ENCODE measurements at places on chromosomes 12 and 14.

DNA sequence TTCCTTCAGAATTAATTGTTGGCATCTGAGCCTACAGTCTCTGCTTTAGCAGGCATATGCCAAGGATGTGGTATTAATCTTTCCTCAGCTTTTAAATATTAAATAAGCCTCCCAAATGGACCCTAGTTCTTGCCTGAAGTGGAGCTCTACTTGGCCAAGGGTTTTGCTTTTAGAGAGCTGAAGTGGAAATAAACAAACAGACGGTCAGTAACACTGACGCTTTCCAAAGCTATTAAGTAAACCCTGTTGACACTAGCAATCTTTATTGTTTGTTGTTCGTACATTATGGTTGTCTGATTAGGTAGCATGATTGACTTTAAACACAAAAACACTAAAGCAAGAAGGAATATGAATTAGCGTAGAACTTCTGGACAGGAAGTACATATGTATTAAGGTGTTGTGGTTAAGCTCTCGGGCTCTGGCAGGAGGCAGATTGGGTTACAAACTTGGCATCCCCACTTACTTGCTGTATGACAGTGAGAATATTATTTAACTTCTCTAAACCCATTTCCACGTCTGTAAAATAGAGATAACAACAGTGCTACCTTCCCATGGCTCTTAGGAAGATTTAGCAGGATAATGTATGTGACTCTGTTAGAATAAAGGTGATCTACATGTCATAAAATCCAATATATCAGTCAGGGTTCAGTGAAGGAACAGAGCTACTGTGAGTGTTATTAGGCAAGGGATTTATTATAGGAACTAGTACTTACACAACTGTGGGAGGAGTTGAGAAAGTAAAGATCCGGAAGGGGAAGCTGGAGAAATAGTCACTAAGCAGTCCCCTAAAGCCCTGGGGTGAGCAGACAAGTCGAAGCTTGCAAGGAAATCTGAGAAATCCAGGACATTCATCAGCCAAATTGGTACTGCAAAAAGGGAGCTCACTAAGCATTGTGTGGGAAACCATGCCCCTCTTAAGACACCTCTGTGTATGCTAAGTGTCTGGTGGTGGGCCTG is 92.2 kb upstream of the ATF7IP start:
- no peak for DNase-seq

DNA sequence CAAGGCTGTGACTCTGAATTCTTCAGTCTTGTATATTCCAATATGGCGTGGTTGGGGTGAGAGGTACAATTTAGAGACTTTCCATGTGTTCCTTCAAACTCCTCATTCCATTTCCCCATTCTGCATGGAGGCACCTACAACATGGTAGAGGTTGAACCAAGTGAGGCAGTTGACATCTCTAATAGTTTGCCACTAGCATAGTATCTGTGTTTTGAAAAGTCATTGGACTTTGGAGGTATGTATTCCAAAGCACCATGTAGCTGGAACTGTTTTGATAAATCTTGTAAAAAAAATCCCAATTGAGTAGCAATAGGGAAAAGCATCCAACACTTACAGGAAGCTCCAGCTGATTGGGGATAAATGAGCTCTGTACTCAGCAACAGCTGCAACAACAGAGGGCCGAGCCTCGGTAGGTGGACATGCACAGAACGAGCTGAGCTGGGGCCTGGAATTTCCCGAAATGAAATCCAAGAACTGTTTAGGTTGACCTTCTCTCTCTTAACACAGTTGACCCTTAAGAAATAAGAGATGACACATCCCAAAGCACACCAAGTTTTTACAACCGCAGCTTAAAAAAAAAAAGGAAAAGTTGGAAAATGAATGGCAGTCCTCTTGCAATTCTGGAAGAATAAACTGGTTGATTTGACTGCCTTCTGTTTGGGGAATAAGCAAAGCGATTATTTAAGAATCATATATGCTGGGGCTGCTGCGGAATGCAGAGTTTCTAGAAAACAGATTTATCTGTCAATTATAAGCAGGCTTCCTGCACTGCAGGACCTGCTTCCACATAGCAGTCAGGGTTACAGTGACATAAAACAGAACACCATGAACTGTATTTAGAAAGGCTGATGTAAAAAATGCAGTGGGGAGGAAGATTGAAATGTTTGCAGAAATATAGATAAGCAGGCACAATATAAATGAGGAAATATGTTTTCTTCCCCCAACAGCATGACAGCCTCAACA is 194.6 kb upstream of the KRR1 start:
- DNase-seq = no peak

- no peak for DNase-seq
These were observed 211.9 kb upstream of the TBX3 start for GRCh38 chr12:114895827-114896226.

DNA sequence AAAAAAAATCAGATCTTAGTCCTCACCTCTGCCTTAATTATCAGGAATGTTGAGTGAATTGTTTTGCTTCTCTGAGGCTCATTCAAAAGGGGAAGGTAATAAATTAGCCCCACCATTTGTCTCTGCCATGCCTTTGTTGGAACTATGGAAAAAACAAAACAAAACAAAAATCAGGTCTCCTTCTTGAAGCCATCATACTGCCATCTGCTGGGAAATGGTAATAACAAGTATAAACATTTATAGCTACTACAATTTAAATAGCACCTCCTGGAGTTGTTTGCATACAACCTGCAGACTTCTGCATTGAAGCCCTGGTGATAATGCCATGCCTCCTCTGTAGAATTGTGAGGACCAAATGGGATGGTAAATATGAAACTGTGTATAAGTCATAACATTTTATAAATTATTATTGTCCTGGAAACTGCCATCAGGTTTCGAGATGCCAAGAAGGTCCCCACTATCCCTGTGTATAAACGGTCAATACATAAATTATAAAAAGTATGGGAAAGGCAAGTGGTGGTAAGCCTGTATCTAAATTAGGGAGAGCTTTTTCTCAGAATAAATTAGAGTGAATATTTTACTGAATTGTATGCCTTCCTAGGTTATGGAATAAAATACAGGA is 87.2 kb upstream of the FGD4 start:
- peak; percentile 37 for DNase-seq

DNA sequence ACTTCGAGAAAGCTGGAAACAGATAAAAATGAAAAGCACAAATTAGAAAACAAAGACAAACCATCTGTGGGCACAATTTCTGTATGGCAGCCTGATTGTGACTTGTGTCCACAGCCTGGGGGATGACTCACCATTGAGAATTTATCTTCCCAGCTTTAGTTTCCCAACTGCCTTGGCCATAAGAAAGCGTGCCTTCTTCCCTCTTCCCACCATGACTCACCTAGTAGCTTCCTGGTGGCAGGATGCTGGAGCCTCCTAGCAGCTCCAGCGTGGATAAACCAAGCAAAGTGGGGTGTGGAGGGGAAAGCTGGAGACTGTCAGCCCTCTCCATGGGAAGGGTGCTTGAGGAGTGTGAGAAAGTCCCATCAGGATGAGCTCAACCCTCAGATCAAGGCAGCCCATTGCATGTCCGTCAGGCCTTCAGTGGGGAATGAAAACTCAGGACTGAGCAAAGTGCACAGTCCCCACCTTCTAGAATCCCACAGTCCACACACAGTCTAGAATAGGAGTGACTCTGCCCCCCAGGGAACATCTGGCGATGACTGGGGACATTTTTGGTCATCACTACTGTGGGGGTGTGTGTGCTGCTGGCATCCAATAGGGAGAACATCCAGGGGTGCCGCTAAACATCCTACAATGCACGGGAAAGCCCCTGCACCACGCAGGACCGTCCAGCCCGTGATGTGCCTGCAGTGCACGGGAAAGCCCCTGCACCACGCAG is 22.4 kb upstream of the SERPINA6 start:
- no peak for DNase-seq

DNA sequence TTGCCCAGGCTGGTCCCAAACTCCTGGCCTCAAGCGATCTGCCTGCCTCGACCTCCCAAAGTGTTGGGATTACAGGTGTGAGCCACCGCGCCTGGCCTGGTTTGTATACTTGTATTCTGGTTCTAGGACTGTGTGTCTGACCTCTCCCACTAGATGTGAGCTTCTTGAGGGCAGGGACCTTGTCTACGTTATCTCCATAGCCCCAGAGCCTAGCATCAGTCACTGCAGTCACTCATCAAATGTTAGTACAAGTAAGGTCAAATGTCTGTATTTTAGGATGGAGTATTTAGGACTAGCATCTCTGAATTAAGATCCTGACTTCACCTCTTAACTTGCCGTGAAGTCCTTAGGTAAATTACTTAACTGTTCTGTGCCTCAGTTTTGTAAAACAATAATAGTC is 2.9 kb downstream of the RILPL2 start:
- DNase-seq = no peak

DNA sequence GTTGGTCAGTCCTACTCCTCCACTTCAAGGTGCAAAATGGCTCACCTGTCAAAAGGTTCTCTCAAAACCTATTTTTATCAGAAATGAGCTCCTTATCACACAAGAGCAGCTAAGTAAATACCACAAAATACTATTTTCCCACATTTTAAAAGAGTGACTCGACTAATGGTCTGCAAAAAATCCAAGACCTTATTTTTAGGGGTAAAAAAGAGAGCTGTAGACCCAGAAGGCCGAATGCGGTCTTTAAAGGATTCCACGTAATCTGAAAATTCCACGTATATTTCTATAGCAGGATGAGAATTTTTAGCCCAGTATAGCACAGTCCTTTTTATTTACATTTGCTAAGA is 3.8 kb downstream of the C14orf93 start:
- DNase-seq = no peak

- no peak for DNase-seq
These were observed 4.3 kb downstream of the PAPLN start for GRCh38 chr14:73241481-73242165.

GRCh38 chr12:104219908-104220404 is 4.4 kb downstream of the TXNRD1 start:
- peak; percentile 91 for DNase-seq

- no peak for DNase-seq
These were observed 22.7 kb downstream of the CLEC14A start for GRCh38 chr14:38233218-38233617.

GRCh38 chr12:104232609-104233280 is 17.2 kb downstream of the TXNRD1 start:
- DNase-seq = no peak

- no peak for DNase-seq
These were observed 183.4 kb downstream of the SLC25A21 start for GRCh38 chr14:36988989-36989388.

GRCh38 chr12:84730561-84731162 is 181.9 kb downstream of the SLC6A15 start:
- DNase-seq = no peak

DNA sequence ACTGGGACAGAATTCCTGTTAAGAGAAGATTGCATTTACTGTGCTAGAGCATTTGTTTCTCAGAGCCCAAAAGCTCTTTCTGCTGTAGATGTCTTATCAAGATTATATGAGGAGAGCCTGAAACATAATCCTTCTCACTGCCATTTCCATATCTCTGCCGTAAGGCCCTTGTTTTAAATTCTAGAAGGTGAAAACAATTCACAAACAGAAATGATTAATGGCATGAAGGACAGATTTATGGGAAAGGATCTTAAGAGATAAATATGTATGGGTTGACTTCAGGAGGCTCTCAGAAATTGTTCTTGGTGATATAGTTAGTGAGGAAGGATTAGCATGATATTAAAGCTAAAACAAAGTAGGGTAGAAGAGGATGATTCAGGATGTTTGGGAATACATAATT is 40.8 kb upstream of the PRICKLE1 start:
- DNase-seq = no peak

DNA sequence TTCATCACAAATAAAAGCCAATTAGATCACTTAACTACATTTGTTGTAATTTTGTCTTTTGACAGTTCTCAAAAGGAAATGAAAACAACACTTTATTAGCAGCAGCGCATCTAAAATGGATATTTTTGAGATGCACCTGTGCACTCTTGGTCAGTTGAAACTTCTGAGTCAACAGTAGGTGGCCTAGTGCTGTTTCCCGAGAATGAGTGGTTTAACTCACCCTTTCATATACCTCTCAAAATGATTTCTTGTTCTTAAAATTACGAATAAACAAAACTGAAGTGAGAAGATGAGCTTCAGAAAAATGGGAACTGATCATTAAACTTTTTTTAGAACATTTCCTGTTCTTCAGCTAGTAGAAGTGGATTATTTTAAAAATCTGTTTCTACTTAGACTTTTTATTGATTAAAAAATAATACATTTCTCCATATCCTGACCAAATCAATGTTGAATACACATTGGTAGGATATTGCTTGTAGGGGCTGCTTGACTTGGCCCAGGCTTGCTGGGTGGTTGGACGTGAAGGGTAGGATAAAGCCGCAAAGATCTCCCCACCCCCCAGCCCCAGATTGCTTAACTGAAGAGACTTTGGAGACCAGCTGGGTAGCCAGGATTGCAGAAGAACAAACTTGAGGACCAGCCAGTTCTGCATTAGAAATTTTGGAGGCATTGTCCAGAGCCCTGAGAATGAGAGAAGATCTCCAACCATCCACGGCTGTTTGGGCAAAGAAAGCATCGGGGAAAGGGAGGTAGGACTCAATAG is 22.3 kb upstream of the STK38L start:
- DNase-seq = no peak

DNA sequence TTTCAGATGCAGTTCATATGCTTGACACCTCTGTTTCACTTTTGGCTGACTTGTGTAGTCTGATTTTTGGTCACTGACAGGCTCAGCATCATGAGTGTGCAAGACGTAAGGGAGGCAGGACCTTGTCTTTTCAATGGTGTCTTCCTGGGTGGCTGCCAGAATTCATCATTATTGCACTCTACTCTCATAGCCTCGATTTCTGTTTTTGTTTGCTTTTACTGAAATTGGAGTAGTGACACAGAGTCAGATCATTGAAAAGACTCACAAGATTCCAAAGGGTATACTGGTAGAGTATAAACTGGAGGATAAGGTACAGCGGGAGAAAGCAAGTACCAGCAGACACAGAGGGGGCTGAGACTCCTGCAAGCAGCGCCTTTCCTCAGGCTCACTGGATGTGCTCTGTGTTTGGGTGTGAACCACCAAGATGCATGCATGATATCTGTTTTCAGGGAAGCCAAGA is 126.3 kb upstream of the FGD4 start:
- DNase-seq = no peak

DNA sequence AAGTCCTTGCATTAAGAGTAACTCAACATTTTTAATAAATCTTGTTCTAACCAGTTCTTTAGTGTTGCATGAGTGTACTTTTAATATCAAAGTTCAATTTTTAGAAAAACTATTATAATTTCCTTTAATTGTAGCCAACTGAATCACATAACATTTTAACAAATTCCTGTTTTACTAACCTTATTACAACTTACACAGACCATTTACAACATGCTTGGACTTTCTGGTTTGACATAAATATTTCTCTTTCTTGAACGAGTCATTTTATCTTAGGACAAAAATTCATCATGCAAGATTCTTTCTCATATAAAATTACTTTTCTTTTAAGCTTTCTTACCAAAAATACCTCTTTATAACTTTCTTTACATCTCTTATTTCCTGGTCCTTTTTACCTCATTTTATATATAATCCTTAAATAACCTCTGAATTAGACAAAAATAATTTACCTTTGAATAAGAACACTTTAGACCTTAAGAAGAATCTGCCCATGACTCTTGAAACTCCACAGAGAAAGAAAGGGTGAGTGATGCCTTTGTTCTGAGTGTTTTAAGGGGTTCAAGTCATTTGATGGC is 3.9 kb downstream of the SLCO1A2 start:
- DNase-seq = no peak
